ENCODE measurements at places on chromosomes 7 and 10.

- DNase-seq = no peak
Observed at GRCh38 chr7:23075571-23075970, 30.0 kb upstream of the KLHL7 start.

DNA sequence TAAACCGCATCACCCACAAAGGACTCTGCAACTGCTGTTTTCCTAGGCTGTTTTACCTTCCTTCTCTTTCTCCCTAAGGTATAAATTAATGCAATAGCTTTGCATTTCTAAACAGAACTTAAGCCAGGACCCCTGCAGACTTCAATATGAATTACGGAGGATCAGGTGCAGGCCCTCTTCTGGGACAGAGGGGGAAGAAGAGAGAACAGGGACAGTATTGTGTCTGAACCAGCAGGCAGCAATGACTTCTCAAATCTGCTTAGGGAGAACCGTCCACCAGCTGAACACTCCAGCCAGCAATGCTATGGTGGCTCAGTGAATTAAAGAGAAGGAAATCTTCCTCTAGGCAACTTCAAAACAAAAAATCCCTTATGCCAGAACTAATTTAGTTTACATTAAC is 35.7 kb downstream of the POLR3A start:
- no peak for DNase-seq

DNA sequence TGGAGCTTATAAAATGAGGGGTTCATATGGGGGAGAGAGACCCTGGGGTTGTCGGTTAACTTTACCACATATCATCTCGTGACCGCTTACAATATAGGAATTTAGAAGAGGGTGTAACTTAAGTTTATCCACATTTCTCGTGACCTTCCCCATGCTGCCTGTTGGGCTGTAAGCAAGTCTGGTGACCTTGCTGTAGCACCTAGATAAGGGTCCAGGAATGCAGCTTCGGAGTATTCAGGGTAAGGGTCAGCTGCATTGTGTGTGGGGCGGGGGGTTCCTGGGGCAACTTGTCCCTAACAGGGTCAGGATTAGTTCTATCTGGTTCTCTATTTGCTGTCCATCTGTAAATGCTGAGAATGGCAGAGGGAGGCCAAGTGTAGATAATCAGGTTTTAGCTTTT is 1.3 kb upstream of the CHST3 start:
- no peak for DNase-seq

GRCh38 chr10:10829576-10829975 is 188.1 kb upstream of the CELF2 start:
- DNase-seq = no peak

DNA sequence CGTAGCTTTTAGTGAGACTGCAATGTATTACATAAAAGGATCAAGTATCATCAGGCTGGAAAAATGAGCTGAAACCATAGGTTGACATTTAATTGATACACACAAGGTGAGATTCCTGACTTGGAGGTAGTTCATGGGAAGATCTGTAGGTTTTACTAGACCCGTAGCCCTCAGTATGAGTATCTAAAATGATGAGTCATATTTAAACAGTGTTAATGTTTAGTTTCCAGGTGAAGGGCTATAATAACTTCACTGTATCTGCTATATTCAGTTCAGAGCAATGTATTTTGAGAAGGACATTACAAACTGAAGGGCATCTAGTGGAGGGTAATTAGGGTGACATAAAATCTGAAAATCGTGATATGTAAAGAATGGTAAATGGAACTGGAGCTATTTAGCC is 35.0 kb downstream of the ENTPD1 start:
- DNase-seq = no peak

Data from dorsolateral prefrontal cortex (tissue), 122 donors.